Calu3 (cell line): ENCODE measurements at places on chromosomes 7 and 10.

DNA sequence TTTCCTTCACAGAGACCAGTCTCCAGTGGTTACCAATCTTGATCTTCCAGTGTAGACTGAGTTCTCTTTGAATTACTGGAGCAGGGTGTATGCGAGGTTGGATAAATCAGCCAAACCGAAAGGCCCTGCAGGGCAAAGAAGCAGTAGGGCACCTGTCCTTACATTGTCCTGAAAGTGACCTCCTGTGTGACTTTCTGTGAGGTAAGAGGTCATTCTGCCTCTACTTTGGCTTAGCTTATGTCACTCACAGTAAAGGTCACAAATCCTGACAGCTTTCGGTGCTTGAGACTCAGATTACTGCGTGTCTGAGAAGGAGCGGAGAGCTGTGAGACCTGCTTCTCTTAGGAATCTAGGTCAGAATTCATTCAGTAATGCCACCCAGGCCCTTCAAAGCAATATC lies 252.7 kb upstream of the ETV1 start:
- DNase-seq = no peak

GRCh38 chr7:142603870-142604448 lies 145.3 kb upstream of the PRSS1 start:
- peak; percentile 58 for DNase-seq

- DNase-seq = no peak
These were observed 26.4 kb downstream of the MACC1 start for GRCh38 chr7:20190560-20191390.

- no peak for DNase-seq
These were observed 56.4 kb upstream of the FAM20C start for GRCh38 chr7:135731-136645.

- DNase-seq = no peak
These were observed at the start of gene TMEM130 for GRCh38 chr7:98869597-98870120. TSS of gene TMEM130 (minus strand) at chr7:98870014. CDS start at chr7:98869861, 153 bp downstream.

DNA sequence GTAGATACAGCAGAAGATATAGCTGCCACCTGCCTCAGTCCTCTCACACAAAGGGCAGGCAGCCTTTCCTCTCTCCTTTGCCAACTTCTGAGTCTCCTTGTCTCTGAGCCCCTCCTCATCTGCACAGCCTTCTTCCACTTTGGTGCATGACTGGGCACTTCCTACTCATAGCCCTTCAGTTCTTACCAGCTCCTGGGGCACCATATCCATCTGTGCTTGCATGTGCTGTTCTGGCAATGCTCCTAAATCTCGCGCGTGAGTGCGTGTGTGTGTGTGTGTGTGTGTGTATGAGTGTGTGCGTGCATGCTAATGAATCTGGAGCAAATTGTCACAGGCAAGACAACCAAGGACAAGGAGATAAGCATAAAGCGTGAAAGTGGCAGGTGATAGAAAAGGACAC lies 1271.6 kb upstream of the SORCS1 start:
- no peak for DNase-seq

DNA sequence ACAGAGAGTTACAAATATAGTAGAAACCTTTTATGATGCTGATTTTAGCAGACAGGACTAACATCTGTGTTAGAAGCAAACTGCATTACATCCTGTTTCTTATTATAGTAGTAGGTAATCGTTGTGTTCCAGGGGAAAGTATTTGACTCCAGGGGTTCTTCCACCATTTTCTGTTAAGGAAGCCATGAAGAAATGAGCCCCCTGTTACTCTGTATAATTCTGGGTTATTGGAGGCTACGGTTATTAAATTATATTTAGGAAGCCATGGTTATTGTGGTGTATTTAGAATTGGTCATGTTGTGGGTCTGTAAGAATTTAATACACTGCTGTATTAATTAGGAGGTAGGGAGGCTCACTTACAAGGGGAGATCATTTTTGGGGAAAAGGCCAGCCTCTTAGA lies 175.8 kb upstream of the AGK start:
- no peak for DNase-seq

DNA sequence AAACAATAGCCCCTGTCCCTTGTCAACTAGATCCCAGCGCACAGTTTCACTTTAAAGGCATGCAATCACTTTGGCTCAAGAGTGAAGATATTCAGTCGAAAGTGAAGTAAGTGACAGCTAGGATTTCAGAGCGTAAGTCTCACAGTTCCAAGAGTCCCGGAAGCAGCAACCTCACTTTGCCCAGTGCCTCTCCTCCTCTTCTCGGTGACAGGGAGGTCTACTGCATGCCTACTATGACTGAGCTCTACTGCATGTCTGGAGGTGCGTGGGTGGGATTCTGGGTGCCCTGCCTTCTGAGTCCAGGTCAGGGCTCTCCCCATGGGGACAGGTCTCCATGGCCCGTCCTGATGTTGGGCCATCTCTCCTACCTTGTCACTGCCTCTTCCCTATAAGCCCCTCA lies 17.0 kb downstream of the PRKCQ start:
- DNase-seq = no peak

GRCh38 chr10:88253-88652 lies 39.2 kb upstream of the TUBB8 start:
- no peak for DNase-seq

GRCh38 chr10:12511651-12512050 lies 162.3 kb downstream of the CAMK1D start:
- no peak for DNase-seq

- DNase-seq = no peak
These were observed 10.6 kb downstream of the ZCCHC24 start for GRCh38 chr10:79434821-79435251.

- DNase-seq = no peak
These were observed at the start of gene HMX3 for GRCh38 chr10:123135415-123136141. TSS of gene HMX3 (plus strand) at chr10:123135970. CDS start at chr10:123136051, 81 bp downstream.

DNA sequence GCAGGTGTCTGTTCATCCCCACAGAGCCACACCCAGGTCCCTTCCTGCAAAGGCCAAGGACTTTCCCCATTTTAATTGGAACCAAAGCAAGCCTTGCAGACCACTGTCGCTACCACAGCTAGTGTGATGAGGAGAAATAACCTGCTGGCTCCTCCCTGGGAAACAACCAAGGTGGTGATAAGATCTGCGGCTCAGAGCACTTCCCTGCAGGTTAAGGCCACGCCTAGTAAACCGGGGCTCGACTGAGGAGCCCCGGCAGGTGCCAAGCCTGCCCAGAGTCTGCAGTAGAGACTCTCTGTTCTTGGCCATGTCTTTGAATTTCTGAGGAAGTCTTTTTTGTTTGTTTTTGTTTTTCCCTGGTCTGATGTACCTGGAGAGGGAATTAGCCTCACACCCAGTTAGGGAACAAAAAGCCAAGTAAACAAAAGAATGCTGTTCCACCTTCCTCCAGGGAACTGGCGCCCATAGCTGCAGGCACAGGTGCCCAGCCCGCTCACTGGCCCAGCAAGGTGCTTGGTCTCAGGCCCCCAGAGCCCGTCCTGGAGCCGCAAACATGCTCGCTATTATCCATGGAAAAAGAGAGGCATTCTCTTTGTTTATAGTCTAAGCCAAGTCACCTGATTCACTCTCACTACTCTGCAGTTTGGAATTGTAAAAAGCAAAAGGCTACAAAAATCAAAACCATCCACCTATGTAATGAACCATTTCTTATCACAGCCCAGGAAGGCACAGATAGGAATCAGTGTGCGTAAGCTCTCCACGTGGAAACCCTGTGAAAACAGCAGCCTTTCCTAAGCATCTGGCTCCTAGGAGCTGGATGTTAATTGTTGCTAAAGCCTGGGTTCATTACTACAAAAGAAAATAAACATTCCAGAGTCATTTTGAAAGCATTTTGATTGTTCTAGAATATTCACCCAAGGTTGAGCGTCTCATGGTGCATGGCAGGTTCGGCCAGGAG lies 2.7 kb downstream of the GPR146 start:
- DNase-seq = peak; percentile 44

DNA sequence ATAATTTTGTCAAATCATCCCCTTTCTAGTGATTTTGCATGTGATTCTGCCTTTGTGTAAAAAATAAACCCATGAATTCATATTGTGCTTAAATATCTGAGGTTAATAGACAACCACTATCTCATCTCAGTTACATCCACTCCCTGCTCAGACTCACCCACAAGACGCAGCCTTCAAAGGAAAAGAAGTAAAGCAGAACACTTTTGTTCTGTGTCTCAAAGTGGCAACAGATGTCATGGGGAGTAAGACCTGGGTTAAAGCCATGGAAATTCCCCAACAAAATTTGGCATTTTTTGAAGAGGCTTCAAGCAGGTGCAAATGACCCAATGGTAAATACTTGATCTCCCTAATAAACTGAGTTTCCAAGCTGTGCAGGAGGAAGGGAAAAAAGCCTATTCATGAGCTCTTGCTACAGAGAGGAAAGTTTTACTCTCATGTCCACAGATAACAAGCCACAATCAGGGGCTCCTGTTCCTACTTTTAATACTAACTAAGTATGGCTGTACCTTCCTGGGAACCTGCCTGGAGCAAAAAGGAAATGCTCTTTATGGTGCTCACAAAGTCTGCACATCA lies 4.7 kb downstream of the CYP3A7 start:
- no peak for DNase-seq

DNA sequence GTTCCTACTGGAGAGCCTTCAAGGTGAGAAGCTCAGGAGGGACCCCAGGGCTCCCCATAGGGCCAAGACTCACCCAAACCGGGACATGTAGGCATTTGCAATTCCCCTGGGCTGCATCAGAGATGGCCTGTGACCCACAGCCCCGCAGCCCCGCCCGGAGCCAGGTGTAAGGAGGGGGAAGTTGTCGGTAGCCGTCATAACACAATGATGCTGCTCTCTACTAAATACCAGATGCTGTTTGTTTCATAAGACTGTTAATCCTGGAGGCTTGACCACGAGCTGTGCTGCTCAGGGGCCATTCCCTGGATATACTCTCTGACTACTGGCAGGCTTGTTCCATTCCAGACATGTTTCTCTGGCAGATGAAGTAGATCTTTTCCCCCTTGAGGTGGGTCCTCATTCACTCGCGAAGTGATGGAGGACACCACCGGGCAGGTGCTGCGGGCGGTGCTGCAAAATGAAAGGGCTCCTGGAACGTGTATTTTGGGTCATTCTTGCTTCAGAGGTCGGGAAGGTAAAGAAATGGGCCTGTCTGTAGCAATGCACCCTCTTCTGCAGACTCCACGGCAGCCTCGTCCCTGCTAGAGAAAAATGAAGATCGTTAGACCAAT lies 61.1 kb downstream of the MKI67 start:
- no peak for DNase-seq

DNA sequence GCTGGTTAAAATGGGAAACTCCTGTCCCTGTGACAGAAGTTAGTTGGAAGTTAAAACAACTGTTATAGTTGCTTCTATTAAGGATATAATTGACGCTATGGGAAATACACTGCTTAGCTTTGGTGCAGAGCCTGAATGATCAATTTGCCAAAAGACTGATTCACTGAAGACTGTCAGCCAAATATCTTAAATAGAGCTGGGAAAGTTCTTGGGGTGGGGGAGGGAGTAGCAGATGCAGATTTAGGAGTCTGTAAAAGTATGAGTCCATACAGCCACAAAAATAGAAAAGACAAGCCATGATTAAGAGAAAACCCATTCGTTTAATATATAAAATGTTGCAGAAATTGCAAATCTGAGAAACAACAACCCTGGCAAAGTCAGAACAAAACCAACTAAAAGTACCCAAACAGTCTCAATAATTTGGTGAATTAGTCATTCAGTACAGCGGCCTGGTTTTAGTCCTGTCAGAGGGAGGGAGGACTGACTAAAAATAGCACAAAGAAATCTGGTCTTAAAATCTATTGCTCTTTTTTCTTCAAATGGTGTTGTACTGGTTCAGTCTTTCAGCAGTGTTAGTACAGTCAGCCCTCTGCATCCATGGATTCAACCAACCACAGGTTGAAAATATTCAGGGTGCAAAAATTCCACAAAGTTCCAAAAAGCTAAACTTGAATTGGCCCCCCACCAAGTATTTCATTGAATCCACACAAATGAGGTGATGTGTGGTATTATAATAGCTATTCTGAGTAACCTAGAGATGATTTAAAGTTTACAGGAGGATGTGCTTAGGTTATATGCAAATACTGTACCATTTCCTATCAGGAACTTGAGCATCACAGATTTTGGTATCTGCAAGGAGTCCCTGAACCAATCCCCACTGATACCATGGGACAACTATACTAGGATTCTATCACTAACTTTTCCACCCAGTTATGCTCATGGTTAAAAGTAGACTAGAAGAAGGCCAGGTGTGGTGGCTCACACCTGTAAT lies 30.0 kb downstream of the STK17A start:
- no peak for DNase-seq

DNA sequence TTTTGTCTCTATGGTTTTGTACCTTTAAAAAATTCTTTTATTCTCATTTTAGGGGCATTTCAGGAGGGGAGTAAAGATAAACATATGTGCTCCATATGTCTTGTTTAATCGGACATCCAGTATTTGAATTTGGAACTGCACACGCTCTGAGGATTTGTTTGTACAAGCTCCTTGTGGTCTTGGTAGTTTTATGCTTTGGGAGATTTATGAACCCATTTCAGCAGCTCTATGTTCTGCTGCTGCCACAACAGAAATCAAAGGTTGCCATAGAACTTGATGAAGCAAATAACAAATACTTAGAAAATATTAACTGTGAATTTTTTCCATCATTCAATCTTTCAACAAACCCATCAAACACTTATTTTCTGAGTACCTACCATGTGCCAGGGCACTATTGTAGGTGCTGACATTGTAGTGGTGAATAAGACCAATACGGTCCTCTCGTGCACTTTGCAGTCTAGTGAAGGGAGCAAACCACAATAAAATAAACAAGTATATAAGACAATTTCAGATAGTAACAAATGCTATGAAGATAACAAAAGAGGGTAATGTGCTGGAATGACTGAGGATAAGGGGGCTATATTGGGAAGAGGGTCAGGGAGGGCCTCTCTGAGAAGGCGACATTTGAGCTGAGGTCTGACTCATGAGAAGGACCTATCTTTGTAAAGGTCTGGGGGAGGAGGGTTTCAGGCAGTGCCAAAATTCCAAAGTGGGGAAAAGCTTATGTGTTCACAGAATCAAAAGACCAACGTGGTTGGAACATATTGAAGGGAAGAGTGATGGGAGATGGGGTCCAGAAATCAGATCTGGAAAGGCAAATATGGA lies 30.4 kb downstream of the MYPN start:
- DNase-seq = no peak

GRCh38 chr10:86449926-86450558 lies 71.5 kb downstream of the WAPL start:
- DNase-seq = no peak

GRCh38 chr7:37932543-37932942 lies 12.1 kb downstream of the EPDR1 start:
- DNase-seq = no peak

DNA sequence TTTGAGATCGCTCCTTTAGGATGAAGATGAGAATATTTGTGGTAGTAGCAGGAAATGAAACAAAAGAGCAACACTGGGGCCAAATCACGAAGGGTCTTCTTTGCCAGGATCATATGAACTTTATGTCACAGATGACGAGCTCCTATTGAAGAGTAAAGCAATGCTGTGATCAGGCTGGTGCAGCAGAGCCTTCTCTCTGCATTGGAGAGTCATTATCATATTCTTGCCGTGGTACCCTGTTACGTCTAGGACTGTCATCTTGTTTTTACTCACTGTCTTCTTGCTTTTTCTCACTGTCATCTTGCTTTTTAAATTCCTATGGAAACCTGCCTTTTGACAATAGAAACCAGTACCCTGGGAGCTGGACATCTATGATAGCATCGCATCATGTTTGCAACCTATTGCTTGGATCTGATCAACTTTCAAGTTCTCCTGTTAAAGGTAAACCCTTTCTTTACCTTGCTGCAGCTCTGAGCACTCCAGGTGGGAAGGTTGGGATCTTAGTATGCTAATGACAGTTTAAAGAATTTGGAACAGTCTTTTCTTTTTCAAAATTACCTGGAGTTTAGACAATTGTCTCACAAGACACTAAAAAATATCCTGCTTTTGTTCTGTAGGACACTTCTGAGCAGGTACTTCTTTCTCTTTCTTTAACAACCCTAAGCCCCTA lies 27.9 kb upstream of the CACNA2D1 start:
- no peak for DNase-seq
